ENCODE measurements at places on chromosomes 16 and 17. TPM values are rescaled to one million over a fixed set of nuclear protein-coding genes. Genes with fewer than 3 reads are reported as not detected.

HCRT gene
- polyA plus RNA-seq = not detected

GRCh38 chr17:60229188-60229802, 79.5 kb downstream of the CA4 start:
- DNase-seq = no peak

DNA sequence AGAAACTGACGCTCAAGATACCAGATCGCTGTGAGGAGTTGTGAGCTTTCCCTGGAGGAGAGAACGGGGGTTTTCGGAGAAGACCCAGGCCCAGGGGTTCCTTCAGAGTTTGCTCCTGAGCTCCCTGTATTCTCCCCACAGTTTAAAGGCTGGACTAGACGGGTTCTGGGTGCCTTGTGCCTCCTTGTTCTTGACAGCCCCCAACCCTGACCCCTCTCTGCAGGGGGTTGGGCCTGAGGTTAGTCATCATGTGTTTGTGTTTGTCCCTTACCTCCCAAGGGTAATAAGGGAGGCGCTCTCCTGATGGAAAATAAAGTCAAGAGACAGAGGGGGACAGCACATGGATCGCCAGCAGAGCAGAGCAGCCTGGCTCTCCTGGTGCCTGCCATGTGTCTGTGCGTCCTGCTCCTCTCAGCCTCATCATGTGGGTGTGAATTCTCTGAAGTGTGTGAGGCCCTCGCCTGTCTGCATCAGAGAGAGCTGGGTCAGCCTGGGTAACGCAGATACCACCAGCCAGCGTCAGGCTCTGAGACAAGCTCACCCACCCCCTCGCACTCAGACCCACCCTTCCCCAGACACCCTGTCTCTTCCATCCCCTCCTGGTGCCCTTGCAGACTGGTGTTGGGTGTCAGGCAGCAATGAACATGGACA, 8.7 kb downstream of the HEXIM2 start:
- no peak for DNase-seq

- no peak for DNase-seq
Observed at GRCh38 chr17:76281573-76282371, 16.6 kb downstream of the UBALD2 start.

- peak; percentile 58 for DNase-seq
Observed at GRCh38 chr17:1312261-1312870, 32.9 kb downstream of the TRARG1 start.

Data from hepatocyte (in vitro differentiated cells).